ENCODE measurements at places on chromosomes 3 and 15.
A peak's percentile ranks its signal among the peaks of the same experiment; 100 is the strongest.

GRCh38 chr3:188060840-188061544 lies 93.0 kb upstream of the LPP start:
- peak; percentile 3 for DNase-seq

DNA sequence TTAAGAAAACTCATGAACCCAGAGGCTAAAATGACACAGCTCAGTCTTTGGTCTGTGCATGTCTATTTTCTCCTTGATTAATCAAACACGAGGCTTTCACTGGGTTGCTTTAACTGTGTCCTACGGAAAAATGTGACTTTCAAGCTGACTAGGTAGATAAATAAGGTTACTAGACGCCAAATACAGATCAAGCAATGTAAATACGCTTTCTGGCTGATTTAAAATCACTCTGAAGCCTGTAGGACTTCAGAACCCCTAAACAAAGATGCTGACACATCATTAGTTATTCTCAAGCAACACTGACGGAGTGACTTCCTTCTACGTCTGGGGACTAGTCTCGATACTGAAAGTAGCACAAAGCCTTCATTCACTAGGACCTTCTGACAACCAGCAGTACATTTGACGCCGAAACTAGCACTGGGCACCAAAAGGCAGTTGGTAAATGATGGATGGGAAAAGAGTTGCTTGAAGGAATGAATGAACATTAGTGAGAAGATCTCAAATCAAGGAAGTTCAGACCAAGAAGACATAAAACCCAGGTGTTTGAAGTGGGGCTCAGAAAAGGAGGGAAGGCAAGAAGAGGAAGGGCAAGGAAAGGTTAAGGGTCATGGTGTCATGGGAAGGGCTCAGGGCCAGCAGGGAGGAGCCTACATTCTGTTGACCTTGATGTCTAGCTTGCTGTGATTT lies 67.1 kb upstream of the CDV3 start:
- no peak for DNase-seq

- no peak for DNase-seq
Measured at GRCh38 chr3:24149032-24149431, 203.9 kb downstream of the NR1D2 start.

GRCh38 chr3:190826018-190826417 lies 36.5 kb downstream of the GMNC start:
- DNase-seq = no peak

- DNase-seq = no peak
Measured at GRCh38 chr3:187002915-187003314, 72.6 kb downstream of the ST6GAL1 start.

DNA sequence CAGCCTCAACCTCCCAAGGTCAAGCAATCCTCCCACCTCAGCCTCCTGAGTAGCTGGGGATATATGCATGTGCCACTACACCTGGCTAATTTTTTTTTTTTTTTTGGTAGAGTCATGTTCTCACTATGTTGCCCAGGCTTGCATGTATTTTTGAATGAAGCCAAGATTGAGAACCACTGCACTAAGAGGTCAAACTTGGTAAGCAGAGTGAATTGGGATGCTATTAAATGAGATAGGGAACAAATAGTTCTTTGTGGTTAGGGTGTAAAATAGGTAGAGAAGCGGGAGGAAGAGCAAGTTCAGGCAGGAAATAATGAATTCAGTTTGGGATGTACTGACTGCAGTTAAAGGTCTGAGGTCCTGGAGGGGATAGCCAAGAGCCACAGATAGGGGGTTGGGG lies 39.9 kb upstream of the PIAS1 start:
- DNase-seq = no peak

GRCh38 chr15:42033214-42033873 lies 12.5 kb upstream of the PLA2G4E start:
- DNase-seq = no peak

DNA sequence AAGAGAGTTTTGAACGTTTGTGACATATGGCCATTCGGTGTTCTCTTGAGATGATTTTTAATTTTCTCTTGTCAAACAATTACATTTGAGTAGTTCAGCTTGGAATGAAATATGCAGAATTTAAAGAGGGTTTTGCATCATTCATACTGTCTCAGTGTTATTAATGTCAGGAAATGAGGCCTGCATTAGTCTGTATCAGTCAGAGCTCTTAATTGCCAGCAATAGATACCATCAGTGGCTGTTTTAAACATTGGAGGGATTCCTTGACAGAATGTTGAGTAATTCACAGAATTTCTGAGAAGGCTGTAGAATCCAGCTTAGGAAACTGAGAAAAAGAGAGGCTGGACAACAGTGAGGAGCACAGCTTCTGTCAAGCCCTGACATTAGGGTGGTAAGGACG lies 722.0 kb downstream of the NR2F2 start:
- no peak for DNase-seq

DNA sequence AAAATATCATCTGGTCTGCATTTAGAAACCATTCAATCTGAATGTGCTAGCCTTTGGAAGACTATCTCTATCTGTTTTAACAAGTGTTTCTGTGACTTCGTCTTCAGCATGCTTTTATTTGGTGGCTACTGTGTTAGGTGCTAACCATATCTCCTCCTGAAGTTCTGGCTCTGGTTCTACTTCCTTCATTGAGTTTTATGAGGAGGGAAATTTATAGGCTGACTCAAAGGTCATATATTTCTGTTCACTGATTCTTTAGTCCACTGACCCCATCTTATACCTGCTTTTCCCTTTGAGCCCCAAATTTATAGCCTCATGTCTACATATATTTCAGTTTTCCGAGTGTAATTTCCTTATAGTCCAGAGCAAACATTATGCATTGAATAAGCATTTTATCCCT lies 295.0 kb upstream of the RASGRP1 start:
- no peak for DNase-seq

- no peak for DNase-seq
Measured at GRCh38 chr15:52213206-52213605, 22.0 kb upstream of the GNB5 start.

DNA sequence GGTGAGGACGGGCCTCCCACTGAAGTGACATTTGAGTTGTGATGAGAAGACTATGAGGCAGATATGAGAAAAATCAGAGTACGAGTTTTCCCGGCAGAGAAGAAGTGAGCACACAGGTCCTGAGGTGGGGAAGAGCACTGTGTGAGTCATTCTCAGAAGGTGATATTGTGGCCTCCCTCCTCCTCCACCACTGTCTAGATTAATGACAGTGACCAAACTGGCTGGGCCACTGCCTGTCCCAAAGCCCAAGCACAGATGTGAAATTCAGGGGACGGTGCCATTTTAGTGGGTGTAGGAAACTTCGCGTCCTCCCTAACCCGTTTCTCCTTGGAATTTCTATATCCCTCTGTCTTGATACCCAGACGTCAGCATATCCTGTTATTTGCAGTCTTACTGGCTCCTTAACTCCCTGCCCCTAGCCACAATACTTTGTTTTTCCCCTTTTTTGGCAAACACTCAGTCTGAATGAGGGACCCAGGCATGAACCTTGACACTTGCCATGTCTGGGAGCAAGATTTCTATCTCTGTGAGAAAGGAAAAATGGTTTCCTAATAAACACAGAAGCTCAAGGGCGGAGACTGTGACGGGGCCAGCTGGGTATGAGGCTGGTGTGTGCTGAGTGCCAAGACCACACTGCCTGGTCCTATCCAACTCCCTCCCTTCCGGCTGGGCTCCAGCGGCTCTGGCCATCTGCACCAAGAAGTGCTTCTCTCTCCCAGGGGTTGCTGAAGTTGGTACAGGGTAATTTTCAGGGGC lies 15.2 kb downstream of the PRICKLE2 start:
- no peak for DNase-seq

GRCh38 chr3:42732196-42732828 lies 29.7 kb upstream of the HHATL start:
- DNase-seq = no peak

- no peak for DNase-seq
Measured at GRCh38 chr3:150370122-150370602, 37.9 kb upstream of the TSC22D2 start.
